ENCODE measurements at places on chromosomes 7 and 10.
A peak's percentile ranks its signal among the peaks of the same experiment; 100 is the strongest.

DNA sequence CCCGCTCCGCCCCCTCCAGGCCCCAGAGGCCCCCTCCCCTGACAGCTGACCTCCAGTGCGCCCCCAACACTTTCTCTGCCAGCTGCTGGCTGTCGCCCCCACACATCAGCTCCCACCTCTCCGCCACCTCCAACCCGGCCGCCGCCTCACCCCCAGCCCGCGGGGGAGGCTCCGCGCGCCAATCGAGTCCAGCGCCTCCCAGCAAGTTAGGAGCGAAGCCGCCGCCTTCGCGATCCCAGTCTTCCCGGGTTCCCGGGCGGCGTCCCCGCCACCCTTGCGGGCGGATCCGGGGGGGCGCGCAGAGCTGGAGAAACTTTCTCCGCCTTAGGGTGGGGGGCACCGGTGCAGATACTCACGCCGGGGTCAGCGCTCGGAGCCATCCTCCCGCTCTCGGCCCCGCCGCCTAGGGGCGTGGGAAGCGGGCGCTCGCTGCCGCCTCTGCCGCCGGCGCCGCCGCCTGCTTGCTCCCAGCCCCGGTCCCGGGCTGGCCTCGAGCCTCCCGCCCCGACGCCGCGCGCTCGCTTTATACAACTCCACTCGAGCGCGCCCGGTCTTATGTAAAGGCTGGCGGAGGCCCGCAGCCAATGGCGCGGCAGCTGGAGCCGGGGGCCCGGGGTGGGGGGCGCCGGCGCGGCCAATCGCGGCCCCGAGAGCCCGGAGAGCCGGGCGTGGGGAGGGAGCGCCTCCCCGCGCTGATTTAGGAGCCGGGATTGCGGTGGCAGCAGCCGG, at the start of gene CRTAC1:
CRTAC1 (minus strand) TSS at position 529 of the 729 bp plus-strand sequence; CDS start at position 380, 149 bp downstream.
- H3K27ac ChIP-seq = no peak within 1 kb of the TSS
- H3K4me3 ChIP-seq = peak within 1 kb of the TSS; percentile 33
- no peaks in the 10 kb centered on the region for H3K36me3 ChIP-seq

GRCh38 chr7:154840086-154840485, 162.8 kb downstream of the PAXIP1 start:
- H3K27me3 ChIP-seq = no peaks in the 10 kb centered on the region
- no peak overlapping the region for H3K4me3 ChIP-seq
- peaks cover 4% of the 10 kb centered on the region for H3K4me1 ChIP-seq

DNA sequence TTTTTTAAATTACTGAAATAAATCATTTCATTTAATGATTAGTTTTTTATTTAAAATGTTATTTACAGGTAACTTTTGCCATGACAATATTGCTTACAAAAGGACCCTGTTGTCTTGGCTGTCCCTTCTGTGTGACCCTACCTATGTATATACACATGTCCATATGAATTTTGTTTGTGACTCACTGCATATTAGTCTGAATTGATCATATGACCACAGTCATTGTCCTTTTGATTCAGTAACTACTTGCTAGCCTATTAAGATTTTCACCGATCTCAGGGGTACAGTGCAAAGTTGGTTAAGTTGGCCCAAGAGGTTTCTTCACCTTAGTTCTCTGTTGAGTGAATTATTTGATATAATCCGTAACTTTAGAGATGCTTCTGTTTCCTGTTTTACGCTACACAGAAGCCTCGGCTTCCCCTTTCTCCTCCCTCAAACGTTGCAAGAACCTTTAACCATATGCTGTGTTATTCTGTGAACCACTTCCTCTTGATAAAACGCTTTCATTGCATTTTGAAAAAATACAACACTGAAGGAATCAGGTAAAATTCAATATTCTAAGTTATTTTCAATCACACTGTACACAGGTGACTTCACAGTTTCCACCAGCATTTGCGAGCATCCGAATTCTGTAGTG, 43.9 kb downstream of the APBB1IP start:
- H3K36me3 ChIP-seq = no peaks in the 10 kb centered on the region
- no peak for DNase-seq
- H3K4me1 ChIP-seq = no peaks in the 10 kb centered on the region

DNA sequence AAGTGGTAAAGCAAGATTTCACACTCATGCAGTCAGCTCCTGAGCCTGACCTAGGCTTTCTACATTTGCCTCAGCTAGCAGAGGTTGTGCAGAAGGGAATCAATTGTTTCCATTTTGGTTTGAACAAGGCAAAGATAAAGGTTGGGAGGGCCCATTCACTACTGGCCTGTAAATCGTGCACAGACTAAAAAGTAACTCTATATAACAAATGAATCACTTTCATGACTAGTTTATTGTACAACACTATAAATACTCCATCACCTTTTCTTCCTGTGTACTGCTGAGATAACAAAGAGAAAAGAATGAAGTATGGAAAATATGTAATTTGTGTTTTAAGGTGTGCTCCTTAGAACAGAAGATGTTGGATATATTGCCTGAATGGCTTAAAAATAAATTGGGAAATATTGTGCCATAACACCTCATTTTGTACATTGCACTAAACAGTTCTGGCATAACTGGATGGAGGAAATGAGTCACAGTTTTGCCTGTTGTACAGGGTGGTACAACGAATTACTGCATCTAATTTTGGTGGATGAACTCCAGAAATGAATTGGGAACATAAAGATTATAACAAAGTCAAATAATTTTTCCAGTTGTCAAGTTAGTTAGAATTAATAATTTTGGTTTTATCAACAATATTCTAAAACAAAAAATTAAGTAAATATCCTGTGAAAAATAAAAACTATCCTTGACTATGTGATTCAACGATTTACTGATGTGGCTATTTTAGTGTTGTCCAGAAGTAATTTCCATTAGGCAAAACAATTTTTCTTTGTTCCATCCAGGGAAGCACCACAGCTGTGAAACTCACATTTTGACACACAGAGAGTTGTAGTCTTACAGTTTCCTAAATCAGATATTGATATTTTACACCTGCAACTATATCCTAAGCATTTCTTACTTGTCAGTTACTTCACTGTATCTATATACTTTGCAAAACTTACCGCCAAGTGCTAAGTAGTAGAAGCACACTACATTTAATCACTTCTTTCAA, 18.0 kb downstream of the SEMA3C start:
- peak overlapping the region; percentile 58 for H3K27ac ChIP-seq
- DNase-seq = no peak
- no peaks in the 10 kb centered on the region for H3K36me3 ChIP-seq
- no peak overlapping the region for H3K4me3 ChIP-seq
- H3K4me1 ChIP-seq = no peaks in the 10 kb centered on the region

DNA sequence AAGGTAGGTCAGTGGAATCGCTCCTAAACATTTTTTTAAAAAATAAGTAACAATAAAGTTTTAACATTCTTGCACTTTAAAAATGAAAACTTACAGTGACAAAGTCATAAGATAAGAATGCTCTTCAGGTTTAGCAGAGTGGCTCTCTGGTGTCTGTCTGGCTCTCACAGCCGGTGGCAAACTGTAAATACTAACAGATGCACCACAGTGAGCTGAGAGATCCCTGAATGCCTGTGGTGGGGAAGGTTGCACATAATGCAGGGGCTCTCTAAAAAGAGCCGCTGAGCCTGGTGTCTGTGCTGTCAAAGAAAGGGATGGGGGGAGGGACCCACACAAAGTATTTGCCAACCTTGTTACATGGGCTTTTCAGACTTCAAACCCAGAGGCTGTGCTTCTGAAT, 498.3 kb downstream of the CCSER2 start:
- H3K4me3 ChIP-seq = no peak overlapping the region
- no peaks in the 10 kb centered on the region for H3K27me3 ChIP-seq
- no peaks in the 10 kb centered on the region for H3K36me3 ChIP-seq

DNA sequence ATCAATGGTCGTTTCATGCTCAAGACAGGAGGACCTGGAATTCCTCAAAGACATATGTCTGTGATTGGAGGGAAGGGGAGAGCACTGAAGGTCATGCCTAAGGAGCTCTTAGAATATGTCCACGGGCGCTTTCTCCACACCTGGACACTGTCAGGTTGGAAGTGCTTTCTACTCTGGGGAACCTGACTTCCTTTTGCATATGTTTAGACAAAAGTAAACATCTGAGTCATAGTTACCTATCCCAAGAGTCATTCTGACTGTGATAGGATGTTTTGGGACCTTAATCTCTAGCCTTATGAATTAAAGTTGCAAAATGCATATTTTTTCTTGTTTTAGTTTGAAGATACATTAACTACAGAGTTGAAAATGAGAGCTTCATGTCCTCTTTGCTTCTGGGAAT, 251.7 kb downstream of the KLF6 start:
- H3K4me3 ChIP-seq = no peak overlapping the region
- no peak for DNase-seq
- H3K36me3 ChIP-seq = no peaks in the 10 kb centered on the region
- H3K4me1 ChIP-seq = no peaks in the 10 kb centered on the region
- no peak overlapping the region for H3K27ac ChIP-seq

DNA sequence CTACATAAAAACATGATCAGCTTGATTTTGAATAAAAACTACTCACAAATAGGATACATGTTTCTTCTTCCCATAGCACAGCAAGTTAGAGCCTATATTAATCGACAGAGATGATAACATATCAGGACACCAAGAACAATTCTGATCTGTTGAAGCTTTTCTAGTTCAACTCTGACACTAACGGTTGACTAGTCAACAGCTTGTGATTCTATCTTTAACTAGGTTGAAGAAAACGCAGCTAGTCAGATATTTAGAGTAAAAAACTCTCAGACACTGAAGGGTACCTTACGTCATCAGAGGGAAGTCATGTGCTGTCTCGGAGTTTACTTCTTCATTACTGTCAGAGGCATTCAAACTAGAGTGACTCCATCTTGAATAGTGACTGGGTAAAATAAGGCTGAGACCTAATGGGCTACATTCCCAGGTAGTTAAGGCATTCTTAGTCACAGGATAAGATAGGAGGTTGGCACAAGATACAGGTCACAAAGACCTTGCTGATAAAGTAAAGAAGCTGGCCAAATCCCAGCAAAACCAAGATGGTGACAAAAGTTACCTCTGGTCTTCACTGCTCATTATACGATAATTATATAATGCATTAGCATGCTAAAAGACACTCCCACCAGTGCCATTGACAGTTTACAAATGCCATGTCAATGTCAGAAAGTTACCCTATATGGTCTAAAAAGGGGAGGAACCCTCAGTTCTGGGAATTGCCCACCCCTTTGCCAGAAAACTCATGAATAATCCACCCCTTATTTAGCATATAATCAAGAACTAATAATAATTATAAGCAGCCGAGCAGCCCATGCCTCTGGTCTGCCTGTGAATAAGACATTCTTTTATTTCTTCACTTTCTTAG, 21.3 kb downstream of the CCDC71L start:
- H3K27me3 ChIP-seq = no peaks in the 10 kb centered on the region
- no peak overlapping the region for H3K4me3 ChIP-seq
- H3K4me1 ChIP-seq = no peaks in the 10 kb centered on the region
- H3K36me3 ChIP-seq = no peaks in the 10 kb centered on the region
- H3K27ac ChIP-seq = no peak overlapping the region
- no peak for DNase-seq
